Pons (tissue), 1 donor: ENCODE measurements at places on chromosomes 11 and 22.
A peak's percentile ranks its signal among the peaks of the same experiment; 100 is the strongest.

- DNase-seq: no peak
Measured at GRCh38 chr22:33829546-33830280, 90.6 kb downstream of the LARGE1 start.

DNA sequence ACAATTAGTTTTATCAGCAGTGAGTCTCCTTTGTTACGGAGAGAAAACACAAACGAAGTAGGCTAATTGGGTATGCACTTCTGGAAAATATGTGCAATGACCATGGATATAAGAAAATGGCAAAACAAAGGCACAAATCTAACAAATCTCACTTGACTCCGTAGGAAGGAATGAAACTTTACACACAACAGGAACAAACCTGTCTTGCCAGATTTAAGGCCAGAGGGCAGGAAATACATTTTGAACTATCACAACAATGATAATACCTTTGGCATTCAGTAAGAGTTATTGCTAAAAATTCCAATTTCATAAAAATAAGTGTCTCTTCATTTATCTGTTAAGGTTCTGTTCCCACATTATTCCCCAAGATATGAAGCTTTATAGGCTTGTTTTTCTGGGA lies 36.6 kb downstream of the SLC25A17 start:
- DNase-seq: no peak

DNA sequence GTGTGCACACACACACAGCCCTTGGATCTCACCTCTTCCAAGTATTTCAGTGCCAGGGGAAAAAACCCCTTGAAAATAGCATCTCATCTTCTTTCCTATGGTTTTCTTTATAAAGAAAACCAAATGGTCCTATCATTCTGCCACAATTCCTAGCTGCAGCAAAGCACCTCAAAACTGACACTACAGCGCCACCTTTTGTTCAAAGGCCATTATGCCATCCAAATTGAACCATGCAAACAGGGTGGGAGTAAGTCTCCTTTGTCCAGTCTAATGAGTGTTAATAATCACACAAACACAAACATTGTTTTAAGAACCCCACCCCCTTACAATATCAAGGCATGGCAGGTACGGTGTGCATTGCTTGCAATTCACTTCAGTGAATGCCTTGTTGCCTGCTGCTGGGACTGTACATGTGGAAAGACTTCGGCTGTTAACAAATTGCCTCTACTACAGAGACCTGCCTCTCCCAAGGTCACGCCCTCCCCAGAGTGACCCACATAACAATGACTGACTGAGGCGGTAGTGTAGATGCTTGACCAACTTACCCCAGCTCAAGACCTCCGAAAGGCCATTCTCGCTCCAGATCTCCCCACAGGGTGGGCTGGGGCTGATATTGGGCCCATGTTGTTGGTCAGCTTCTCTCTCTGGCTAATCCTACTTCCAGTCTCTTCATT lies 31.7 kb downstream of the FAM181B start:
- peak; percentile 77 for DNase-seq

- no peak for DNase-seq
Measured at GRCh38 chr11:20590381-20590780, 9.0 kb upstream of the SLC6A5 start.

GRCh38 chr11:45021692-45022141 lies 71.0 kb upstream of the TP53I11 start:
- DNase-seq: peak; percentile 32

DNA sequence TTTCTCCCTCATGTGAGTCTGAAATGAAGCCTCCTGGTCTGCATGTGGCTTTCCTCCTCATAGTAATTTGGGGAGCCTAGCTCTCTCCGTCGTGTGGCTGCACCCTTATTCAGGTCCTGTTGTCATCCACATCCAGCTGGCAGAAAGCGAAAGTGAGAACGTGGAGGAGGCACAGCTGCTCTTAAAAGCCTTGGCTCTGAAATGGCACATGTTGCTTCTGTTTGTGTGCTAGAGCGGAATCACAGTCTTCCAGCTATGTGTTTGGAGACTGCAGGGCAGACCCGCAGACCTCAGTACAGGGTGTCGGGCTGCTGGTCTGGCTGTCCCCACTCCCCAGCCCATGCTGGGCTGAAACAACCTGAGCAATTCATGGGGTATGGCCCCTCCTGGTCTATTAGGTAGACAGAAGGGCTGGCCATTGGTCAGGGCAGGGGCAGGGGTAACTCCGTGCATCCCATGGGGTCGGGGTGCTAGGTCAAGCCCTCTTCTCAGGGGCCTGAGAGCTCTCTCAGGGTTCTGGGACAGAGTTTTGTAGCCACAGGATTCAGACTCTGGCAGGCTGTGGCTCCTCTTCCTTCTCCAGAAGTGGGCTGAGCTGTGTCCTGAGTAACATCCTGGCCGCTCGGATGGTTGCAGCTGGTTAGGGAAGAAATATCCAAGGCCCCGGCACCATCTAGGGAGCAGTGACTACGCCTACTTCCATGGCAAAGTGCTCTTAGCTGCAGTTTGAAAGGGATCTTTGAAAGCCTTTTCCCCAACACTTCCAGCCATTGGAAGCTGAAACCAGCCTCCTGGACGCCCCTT lies 50.6 kb downstream of the C11orf96 start:
- DNase-seq: no peak

GRCh38 chr11:114819028-114819427 lies 140.7 kb downstream of the NXPE2 start:
- no peak for DNase-seq

- DNase-seq: no peak
Measured at GRCh38 chr11:83956119-83956697, 670.0 kb upstream of the CCDC90B start.

DNA sequence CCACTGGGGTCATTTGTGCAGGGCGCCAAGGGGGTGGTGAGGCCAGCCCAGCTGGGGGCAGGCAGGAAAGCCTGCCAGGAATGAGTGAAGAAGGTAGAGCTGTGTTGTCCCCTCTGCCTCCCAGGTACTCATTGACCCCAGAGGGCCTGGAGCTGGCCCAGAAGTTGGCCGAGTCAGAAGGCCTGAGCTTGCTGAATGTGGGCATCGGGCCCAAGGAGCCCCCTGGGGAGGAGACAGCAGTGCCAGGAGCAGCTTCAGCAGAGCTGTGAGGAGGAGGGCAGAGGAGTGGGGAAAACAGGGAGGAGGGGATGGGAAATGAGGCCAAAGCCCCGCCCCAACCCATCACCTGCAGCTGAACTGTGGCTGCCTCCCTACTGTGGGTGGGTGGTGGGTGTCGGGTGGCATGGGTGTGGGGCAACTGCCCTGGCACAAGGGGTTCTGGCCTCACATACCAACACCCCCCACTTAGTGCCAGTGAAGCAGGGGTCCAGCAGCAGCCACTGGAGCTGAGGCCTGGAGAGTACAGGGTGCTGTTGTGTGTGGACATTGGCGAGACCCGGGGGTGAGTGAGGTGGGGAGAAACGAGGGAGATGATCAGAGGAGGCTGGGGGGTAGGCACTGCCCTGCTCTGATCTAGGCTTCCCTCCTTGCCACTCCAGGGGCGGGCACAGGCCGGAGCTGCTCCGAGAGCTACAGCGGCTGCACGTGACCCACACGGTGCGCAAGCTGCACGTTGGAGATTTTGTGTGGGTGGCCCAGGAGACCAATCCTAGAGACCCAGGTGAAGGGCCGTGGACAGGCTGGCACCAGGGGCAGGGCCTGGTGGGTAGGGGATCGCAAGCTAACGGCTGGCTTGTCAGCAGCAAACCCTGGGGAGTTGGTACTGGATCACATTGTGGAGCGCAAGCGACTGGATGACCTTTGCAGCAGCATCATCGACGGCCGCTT lies 3.0 kb downstream of the MUS81 start:
- no peak for DNase-seq
